Inflammatory macrophage treated with lipopolysaccharide for 4 hours (primary cell): ENCODE measurements at places on chromosomes 13 and 19.
A peak's percentile ranks its signal among the peaks of the same experiment; 100 is the strongest.

DNA sequence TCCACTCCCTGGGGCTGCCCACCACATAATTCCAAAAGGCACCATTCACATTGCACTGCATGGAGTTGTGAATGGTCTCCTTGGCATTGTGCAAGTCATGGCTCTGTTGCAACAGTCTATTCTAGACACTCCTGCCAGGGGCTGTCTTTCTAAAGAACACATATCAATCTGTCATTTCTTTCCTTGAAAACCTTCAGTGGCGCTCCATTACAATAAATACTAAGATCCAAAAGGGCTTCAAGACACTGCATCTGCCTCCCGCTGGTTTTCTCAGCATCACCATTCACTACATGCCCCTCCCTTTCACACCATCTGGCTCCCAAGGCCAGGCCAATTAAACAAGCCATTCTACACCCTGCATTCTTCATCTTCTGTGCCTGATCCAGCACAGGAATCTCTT is 32.2 kb upstream of the TM9SF2 start:
- DNase-seq: no peak

GRCh38 chr13:48260970-48261369 is 28.0 kb downstream of the ITM2B start:
- no peak for DNase-seq

DNA sequence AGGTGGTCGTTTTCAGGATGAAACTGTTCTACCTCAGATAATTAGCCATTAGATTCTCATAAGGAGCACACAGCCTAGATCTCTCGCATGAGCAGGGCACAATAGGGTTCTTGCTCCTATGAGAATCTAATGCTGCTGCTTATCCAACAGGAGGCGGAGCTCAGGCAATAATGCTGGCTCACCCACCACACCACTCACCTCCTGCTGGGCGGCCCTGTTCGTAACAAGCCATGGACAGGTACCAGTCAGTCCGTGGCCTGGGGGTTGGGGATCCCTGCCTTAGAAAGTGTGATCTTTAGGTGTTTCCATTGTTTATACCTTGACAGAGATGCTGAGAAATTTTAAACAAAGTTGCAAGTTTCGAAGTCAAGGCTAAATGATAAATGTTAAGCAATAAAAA is 344.6 kb upstream of the HTR2A start:
- no peak for DNase-seq

DNA sequence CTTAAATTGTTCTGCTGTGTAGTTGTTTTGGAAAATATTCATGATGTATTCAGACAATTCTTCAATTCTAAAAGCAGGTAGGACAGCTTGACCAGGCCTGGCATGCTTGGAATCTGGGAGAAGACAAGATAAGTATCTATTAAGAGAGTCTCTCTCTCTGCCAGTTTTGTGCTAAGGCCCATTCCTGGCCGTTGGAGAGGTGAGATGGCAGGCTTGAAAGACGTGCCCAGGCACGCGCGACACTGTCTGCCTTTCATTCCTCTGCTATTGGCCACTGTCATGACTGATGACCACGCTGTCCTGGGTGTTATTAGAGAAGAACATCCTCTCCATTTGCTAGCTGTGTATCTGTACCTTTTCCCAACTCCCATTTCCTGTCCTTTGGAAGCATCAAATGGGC is 90.3 kb downstream of the LHFPL6 start:
- DNase-seq: no peak

DNA sequence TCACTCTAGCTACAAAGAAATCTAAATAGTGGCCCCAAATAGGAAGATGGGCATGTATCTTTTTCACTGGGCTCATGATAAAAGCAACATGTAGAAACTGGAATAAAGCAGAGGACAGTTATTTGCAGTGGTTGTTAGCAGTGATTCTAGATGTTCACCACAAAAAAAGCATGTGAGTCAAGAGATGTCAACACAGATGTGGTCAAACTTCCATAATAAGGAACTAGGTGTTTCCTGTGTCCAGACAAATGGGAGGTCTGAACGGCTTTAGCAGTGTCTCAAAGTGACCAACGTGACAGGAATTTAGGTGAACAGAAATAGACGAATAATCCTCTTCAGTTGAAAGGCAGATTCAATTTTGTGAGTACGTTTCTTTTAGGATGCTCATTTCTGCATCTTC is 162.7 kb downstream of the TBC1D4 start:
- peak; percentile 75 for DNase-seq

- DNase-seq: peak; percentile 10
These were observed 380.8 kb downstream of the LMO7 start for GRCh38 chr13:76016799-76017400.

DNA sequence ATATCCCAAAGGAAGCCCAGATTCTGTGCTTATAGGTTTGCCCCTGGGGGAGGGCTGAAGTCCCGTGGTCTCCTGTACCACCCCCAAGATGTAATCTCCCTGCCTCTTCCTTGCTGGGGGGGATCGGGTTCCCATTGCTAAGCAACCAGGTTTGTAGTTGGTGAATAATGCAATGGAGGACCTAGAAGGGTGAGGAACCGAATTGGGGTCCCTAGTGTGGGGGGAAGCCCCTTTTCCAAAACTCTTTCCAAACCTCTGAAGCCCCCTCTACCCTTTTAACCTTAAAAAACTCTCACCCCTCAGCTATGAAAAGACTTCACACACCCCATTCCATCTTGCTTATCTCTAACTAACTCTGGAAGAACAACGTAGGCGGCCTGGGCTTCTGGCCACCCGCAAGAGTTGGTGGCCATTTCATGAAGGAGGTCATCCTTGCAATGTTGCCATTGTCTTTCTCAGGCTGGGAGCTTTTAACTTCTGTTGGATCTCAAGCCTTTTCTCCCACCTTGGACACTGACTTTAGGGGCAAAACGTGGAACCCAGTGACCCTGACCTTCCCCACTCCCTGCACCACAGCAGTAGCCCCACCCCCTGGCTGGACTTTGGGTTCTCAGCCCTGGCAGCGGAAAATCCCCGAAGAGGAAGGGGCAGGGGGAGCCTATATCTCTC is 661 bp downstream of the PALM3 start:
- no peak for DNase-seq

DNA sequence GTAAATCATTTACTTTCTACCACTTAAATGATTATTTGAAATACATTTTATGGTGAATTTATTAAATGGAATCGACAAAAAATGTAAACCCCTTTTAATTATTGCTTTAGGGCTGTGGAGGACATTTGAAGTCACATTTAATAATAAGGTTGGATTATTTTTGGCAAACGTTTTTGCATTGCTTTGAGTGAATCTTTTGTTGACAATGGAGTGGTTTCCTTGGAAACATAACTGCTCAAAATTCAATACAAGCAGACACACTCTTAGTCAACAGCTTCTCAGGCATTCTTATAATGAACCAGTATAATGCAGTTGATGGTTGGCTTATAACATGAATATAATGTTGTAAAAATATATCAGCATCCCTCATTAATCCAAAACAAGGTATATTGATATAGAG is 104.7 kb downstream of the DCLK1 start:
- no peak for DNase-seq

DNA sequence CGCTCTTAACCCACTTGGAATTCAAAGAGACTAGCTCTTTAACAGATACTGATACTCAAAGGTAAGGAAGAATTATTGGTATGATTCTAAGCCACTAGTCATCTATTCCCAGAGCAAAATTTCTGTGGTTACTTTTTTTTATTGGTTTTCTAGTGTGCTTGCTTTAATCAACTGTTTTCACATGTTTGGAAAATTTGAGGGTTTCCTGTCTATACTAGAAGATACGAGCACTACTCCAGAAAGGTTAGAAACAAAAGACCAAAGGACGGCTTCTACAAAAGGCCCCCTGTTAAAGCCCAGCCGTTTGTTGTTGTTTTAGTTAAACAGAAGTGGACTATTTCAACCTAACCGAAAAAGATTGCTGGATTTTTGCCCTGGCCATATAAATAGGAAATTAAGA is 18.5 kb upstream of the LPAR6 start:
- no peak for DNase-seq

DNA sequence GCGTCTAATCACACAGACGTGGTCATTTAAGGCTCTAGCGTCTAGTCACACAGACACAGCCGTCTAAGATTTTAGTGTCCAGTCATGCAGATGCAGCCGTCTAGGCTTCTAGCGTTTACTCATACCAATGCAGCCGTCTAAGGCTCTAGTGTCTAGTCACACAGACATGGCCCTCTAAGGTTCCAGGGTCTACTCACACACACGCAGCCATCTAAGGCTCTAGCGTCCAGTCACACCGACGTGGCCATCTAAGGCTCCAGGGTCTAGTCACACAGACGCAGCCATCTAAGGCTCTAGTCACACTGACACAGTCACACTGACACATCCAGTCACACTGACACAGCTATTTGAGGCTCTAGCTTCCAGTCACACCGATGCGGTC is 55.7 kb downstream of the KLF2 start:
- no peak for DNase-seq

GRCh38 chr19:43797118-43797517 is 5.1 kb downstream of the LYPD5 start:
- DNase-seq: no peak

DNA sequence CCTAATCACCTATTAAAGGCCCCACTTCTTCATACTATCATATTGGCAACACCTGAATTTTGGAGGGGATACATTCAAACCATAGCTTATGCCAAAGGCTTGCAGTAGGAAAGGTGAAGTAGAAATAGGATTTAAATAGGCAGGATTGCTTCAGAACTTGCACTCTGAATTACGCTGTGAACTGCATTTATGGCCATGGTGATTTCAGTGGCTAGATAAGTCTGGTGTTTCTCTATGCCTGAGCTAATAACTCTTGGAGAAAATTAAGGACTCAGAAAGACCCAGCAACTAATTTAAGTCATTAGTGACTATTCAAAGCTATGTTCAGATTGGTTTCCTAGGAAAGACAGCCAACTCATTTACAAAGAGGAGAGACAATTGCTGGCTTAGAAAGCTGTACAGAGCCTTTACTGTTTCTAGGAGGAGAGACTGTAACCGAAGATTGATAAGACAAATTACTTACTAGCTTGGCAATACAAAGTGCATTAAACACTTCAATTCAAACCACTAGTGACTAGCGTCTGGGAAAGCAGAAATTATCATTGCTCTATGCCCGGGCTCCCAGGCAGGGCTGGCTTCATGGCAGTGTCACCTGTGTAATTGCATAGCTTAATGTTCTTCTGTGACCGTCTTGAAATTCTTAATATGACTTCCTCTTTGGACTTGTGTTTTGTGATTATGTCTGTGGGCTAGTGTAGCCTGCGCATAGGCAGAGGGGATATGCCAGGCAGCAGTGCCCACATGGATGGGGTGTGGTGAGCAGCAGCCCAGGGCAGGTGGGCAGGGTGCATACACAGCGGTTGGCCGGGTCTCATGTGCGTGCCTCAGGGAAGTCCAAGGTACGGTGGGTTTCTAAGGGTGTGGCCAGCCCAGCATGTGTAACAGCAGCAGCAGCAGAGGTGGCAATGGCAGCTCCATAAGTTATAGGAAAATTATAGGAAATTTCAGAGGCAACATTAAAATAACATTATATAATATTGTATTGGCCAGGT is 60.1 kb downstream of the KL start:
- no peak for DNase-seq
